Left hindlimb (tissue), 1 donor: ENCODE measurements at places on chromosomes 16 and 17.
A peak's percentile ranks its signal among the peaks of the same experiment; 100 is the strongest.

DNA sequence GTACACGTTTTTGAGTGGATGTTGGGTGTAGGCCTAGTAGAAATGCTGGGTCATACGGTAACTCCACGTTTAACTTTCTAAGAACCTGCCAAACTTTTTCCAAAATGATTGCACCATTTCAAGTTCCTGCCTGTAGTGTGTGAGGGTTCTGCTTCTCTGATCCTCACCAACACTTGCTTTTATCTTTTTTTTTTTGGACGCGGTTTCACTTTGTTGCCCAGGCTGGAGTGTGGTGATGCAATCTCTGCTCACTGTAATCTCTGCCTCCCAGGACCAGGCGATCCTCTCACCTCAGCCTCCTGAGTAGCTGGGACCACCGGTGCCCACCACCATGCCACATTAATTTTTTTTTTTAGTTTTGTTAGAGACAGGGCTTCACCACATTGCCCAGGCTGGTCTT lies 23.5 kb downstream of the ZNF750 start:
- no peak for DNase-seq

- no peak for DNase-seq
Measured at GRCh38 chr17:76353004-76353598, 615 bp downstream of the PRPSAP1 start.

DNA sequence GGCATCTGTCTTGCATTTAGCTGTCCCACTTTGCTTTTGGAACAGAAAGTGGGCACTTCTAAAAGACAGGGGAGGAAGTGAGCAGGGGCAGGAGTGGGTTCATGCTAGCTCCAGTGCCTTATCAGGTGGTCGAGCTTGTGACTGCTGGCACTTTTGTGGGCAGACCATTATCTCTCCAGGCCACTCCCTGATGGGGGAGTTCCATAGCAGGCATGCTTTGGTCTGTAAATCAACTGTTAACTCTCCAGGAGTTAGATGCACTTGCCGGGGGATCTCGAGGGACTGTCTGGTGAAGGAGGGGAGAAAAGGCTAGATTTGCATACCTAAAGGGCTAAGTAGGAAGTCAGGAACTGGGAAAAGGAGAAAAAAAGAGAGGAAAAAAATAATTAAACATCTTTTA lies 9.3 kb upstream of the CARD14 start:
- no peak for DNase-seq

DNA sequence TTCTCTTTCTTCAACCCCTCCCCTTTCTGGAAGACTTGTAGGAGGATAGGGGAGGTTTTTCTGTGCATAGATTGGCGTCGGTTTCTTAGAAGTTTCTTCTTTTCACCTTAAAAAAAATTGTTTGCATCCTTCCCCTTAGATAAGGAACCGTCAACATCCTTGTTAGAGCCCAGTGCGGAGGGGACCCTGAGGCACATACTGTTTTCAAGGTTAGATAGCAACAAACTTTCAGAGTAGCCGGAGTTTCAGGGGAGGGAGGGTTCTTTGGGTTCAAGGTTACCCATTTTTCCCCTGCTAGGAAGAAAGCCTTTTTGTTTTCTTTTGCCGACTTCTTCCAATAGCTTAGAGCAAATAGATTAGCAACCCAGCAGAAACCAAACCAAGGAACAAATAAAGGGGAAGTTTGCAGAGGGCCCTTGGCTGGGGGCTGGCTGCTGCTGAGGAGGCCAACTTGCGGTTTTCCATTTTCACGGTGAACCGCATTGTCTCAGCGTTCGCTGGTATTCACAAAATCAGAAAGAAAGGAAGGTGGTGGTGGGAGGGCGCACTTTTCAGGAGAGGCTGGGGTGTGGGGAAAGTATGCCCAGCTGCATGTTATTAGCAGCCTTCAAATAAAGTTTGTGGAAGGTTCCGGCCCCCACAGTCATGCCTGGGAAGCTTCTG lies 28.8 kb downstream of the MSI2 start:
- no peak for DNase-seq

- no peak for DNase-seq
Measured at GRCh38 chr16:28537964-28538732, 626 bp downstream of the NUPR1 start.

DNA sequence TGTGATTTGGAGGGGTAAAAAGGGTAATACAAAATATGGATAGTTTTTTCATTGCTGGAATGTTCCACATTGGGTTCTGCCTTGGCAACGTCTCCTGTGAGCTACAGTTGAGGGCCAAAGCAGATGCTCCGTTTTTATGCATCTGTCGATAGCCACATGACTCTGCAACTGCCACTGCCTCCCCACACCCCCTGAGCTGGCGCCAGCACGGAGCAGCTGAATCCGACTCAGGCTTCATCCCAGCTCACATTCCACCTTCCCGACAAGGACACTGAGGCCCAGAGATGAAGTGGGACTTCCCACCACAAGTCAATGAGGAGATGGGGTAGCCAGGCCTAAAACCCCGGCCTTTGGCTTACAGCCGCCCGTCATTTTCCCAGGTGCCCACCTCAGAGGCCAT lies 334.1 kb downstream of the CDH13 start:
- DNase-seq, result no peak

GRCh38 chr16:49510654-49511305 lies 137.2 kb downstream of the C16orf78 start:
- DNase-seq, result peak; percentile 62

DNA sequence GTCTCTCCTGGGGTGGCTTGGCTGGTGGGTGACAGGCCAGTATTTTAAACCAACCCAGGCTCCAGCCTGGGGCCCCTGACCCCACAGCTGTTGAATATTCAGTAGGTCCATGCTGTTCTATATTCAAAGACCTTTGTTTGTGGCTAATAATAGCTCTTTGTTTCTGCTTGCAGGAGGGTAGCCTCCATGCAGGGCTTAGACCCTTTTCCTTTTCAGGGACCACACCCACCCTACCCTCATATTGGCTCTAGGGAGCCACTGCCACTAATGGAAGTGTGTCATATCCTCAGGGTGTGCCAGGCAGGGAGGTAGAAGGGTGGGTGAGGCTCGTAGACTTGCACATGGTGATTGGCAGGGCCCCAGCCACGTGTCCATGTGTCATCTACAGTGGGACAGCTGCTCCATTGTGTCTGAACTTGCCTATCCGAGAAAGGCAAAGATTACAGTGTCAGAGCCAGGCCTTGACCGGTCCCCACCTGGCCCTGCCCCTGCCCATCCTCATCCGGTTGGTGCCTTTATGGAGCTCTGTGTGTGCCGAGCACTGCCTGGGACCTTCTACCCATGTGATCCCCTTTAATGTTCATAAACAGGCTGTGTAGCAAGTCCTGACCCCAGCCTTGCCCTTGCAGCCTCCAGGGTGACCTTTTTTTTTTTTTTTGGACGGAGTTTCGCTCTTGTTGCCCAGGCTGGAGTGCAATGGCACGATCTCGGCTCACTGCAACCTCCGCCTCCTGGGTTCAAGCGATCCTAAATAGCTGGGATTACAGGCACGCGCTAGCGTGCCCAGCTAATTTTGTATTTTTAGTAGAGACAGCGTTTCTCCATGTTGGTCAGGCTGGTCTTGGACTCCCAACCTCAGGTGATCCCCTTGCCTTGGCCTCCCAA lies 22.1 kb downstream of the TMC7 start:
- no peak for DNase-seq

DNA sequence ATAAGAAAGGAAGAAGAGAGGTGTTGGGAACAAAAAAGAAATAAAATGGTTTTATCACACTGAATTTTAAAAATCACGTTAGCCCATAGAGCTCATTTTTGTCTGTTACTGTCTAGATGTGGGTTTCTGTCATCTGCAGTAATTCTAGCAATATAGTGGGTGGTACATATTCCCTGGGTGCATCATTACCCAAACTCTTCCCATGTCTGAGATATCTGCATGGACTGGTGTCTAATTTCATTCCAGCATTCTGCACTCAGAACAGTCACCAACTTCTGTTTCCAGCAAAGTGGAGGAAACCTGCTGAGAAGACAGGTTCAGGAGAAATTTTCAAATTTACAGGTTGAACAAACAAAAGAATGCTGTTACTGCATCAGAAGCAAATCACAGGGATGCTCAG lies 263.8 kb downstream of the CDH11 start:
- DNase-seq, result no peak

- peak; percentile 24 for DNase-seq
Measured at GRCh38 chr16:58012481-58012880, 11.3 kb downstream of the USB1 start.

DNA sequence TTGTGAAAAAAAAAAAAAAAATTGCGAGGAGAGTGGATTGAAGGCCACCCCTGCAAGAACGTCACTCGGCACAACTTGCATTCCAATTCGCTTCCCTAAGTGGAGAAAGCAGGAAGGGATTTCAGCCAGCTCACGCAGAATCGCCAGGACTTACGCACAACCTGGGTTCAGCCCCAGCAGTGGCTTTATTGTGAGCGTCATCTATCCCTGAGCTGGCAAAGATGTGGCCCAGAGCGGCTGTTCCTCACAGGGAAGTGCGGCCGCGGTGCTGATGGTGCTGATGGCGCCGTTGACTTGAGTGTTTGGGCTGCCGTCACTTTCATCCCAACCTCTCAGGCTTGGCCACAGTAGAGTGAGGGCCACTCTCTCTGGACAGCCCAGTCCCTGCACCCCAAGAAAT lies 197.6 kb downstream of the NTN1 start:
- no peak for DNase-seq

GRCh38 chr17:67004181-67004580 lies 39.7 kb downstream of the CACNG4 start:
- no peak for DNase-seq

DNA sequence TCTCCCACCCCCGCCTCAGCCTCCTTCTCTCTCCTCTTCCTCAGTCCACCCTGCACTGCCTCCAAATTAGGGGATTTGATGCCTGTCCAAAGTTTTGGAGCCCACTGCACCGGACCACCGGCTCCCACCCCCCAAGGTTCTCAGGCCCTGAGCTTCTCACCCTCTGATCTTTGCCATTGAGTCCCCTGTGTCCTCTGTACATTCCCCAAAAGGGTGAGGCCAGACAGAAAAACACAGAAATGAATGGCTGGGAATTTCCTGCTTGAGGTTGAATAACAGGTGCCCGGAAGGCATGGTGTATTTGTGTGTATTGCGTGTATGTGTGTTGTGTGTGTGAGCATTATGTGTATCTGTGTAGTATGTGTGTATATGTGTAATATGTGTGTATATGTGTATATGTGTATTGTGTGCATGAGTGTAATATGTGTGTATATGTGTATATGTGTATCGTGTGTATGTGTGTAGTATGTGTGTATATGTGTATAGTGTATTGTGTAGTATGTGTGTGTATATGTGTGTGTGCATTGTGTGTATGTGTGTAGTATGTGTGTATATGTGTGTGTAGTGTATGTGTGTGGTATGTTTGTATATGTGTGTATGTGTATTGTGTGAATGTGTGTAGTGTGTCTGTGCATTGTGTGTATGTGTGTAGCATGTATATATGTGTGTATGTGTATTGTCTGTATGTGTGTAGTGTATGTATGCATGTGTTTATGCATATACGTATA lies 16.0 kb upstream of the CCL17 start:
- DNase-seq, result no peak

GRCh38 chr17:50363217-50364060 lies 9.5 kb downstream of the MRPL27 start:
- peak; percentile 76 for DNase-seq

DNA sequence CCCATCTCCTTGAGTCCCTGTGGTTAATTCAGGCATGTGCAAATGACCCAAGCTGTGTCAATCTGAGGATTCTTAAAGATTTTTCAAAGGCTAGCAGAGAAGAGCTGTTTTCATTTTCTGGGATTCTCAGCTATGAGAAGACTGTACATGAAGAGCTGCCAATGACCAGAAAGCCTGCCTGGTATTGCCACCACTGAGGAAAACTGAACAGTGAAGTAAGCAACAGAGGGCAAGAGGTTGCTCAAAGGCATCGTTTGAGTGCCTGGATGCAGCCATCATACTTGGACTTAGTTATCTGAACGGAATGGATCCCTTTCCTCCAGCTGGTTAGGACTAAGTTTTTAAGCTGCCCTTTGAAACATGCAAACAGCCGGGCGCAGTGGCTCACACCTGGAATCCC lies 38.4 kb downstream of the FAM20A start:
- DNase-seq, result no peak

DNA sequence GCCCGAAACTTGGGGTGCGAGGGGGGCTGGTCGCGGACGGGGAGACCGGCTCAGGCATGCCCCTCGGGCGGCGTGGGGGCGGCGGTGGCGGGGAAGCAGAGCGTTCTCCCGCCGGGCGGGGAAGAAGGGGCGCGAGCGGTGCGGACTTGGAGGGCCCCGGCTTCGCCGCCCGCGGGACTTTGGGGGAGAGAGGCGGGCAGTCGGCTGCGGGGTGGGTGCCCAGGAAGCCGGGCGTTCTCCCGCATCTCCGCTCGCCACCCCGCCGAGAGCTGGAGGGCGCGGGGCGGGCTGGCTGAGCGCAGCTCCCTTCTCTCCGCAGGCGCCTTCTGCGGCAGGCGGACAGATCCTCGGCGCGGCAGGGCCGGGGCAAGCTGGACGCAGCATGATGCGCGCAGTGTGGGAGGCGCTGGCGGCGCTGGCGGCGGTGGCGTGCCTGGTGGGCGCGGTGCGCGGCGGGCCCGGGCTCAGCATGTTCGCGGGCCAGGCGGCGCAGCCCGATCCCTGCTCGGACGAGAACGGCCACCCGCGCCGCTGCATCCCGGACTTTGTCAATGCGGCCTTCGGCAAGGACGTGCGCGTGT lies 772 bp downstream of the NTN1 start:
- DNase-seq, result peak; percentile 64

GRCh38 chr17:81291662-81292061 lies 3.4 kb downstream of the SLC38A10 start:
- peak; percentile 69 for DNase-seq

DNA sequence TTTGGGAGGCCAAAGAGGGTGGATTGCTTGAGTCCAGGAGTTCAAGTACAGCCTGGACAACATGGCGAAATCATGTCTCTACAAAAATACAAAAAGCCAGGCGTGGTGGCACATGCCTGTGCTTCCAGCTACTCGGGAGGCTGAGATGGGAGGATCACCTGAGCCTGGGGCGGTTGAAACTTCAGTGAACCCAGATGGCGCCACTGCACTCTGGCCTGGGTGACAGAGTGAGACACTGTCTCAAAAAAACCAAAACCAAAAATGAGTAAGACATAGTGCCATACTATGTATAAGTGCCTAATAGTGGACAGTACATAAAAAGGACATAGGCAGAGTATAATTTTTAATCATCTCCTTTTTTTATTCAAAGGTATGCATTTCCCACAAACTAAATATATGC lies 4.0 kb downstream of the CTC1 start:
- DNase-seq, result no peak
